ENCODE measurements at places on chromosomes 12 and 14.

GRCh38 chr12:123997033-123997822 is 24.2 kb downstream of the ZNF664 start:
- no peak for DNase-seq

GRCh38 chr14:103391048-103391447 is 5.8 kb downstream of the MARK3 start:
- peak; percentile 83 for DNase-seq

DNA sequence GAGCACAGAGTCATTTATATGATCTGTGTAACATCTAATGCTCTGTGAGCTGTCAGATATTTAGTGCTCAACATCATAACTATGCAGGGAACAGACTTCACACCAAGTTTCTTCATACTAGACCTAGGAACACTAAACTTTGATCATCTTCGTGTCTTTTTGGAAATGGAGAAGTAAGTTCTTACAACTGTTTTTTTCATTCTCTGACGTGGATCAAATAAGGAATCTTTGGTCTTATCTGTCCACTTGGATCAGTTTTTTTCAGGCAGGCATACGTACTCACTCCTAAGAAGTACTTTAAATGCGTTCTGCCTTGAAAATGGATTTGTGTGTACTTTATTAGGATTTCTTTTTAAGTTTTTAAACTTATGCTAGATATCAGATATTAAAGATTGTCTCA is 191.0 kb downstream of the FBXL14 start:
- no peak for DNase-seq

- no peak for DNase-seq
Observed at GRCh38 chr12:5177096-5177495, 133.4 kb downstream of the KCNA5 start.

DNA sequence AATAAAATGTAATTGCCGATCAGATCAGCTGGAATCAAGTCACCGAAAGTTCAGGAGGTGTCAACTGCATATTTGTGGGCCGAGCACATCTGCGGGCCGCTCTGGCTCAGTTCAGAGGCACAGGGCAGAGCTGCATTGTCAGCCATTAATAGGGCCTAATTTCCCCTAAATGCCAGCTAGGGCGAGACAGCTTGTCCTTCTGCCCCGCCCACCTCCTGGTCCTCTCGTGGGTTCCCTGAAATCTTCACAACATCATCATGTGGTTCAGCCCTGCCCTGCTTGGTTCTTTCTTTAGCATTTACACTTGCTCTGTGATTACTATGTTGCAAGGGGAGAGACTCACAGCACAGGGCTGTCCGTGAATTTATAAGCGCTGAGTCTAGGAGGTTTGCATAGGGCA is 148.9 kb downstream of the CHST11 start:
- no peak for DNase-seq

DNA sequence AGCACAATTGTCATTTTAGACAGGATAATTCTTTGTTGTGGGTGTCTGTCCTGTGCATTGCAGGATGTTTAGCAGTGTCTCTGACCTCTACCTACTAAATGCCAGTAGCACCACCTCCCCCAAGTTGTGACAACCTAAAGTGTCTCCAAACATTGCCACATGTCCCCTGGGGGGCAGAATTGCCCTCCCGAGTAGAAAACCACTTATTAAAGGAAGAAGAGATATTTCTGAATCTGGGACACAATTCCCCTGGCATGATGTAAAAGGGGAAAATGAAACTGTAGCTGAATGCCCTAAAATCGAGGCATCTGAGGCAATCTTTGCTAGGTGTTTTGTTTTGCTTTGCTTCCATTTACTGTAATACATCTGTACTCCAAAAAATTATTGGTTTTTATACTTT is 116.8 kb upstream of the NAP1L1 start:
- no peak for DNase-seq

- no peak for DNase-seq
Observed at GRCh38 chr14:93965287-93965821, 11.0 kb downstream of the ASB2 start.

- DNase-seq, result no peak
Observed at GRCh38 chr12:117502633-117503032, 141.2 kb upstream of the NOS1 start.

Data from AML-193 (cell line).